ENCODE measurements at places on chromosomes 7 and 10.

DNA sequence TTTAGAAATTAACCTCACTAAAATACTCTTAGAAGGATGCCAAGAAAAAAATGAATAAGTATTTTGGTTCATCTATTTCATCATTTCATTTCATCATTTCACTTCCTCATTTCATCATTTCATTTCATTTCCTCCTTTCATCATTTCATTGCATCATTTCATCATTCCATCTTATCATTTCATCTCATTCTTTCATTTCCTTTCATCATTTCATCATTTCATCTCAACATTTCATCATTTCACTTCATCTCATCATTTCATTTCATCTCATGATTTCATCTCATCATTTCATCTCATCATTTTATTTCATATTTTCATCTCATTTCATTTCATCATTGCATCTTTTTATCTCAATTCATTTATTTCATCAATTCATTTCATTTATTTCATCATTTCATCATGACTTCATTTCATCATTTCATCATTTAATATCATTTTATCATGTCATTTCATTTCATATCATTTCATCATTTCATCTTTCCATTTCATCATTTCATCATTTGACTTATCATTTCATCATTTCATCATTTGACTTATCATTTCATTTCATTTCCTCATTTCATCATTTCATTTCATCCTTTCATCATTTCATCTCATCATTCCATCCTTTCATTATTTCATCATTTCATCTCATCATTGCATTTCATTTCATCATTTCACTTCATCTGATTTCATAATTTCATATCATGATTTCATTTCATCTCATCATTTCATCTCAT lies 129.9 kb downstream of the ZNF92 start:
- DNase-seq, result no peak

- DNase-seq, result no peak
These were observed 186.1 kb downstream of the MLLT10 start for GRCh38 chr10:21720090-21720489.

DNA sequence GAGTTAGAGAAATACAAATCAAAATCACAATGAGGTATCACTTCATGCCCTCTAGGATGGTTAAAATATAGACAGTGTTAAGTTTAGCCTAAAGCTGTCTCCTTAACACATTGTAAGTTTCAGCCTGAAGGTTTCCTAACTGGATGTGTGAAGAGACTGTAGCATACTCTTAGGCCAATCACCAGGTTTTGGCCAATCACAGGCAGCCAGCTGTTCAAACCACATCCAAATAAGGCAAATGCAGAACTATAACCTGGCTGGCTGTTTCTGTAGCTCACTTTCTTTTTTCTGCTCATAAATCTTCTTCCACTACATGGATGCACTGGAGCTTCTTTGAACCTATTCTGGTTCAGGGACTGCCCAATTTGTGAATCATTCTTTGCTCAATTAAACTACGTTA lies 19.7 kb downstream of the ESYT2 start:
- DNase-seq, result no peak

- no peak for DNase-seq
These were observed 527.6 kb downstream of the PHTF2 start for GRCh38 chr7:78326189-78326588.

- no peak for DNase-seq
These were observed 403.2 kb upstream of the MGMT start for GRCh38 chr10:129063877-129064276.

Data from tibial artery (tissue), 4 donors.